ENCODE measurements at places on chromosomes 1 and 21.

DNA sequence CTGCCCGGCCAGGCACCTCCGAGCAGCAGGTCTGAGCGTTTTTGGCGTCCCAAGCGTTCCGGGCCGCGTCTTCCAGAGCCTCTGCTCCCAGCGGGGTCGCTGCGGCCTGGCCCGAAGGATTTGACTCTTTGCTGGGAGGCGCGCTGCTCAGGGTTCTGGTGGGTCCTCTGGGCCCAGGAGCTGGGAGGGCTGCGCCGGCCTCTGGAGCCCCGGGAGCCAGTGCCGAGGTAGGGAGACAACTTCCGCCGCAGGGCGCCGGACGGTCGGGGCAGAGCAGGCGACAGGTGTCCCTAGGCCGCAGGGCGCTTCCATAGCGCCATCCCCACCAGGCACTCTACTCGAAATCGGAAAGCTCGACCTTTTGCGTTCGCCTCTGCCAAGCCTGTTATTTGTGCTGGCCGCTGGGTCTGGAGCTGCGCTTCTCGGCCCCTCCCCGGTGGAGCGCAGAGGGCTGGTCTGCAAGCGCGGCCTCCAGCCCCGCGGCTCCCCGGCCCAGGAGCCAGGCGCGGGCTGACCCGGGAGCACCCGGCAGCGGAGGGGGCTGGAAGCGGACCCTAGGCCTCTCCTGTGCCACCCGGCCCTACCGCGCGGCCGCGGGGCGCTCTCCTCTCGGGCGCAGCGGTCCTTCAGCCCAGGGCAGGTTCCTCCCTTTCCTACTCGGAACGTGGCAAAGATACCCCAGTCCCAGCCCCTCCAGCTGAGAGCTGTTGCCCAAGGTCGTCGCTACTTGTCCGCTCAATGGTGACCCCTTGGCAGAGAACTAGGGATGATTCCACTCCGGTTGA, 2.2 kb downstream of the SIM2 start:
- H3K4me3 ChIP-seq, result no peak overlapping the region
- peaks cover 66% of the 10 kb centered on the region for H3K4me1 ChIP-seq
- no peaks in the 10 kb centered on the region for H3K36me3 ChIP-seq
- H3K27ac ChIP-seq, result no peak overlapping the region
- H3K27me3 ChIP-seq, result peaks cover 98% of the 10 kb centered on the region

DNA sequence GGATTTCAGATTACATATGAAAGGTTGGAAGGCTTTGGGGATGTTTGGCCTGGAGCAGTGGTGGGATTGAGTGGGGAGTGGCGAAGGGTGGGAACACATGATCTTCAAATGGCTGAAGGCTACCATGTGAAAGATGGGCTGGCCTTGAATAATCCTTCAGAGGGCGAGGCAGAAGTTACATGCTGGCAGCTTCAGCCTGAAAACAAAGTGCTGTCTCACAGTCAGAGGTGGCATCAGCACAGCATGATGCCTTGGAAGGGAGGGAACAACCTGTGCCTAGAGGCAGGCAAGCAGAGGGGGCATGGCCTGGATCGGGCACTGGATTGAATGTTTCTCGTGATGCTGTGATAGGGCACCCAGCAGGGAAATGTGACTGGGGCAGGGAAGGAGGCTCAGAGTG, 130.8 kb downstream of the BEND5 start:
- peaks cover 5% of the 10 kb centered on the region for H3K4me1 ChIP-seq
- H3K27ac ChIP-seq, result no peak overlapping the region
- no peaks in the 10 kb centered on the region for H3K27me3 ChIP-seq
- H3K36me3 ChIP-seq, result no peaks in the 10 kb centered on the region

GRCh38 chr1:156804026-156804425, 12.6 kb downstream of the SH2D2A start:
- peaks cover 38% of the 10 kb centered on the region for H3K36me3 ChIP-seq
- H3K4me1 ChIP-seq, result peaks cover 27% of the 10 kb centered on the region
- no peak overlapping the region for H3K27ac ChIP-seq

- H3K4me1 ChIP-seq, result peaks cover 32% of the 10 kb centered on the region
- peaks cover 92% of the 10 kb centered on the region for H3K27me3 ChIP-seq
- no peak for DNase-seq
- H3K36me3 ChIP-seq, result no peaks in the 10 kb centered on the region
Measured at GRCh38 chr1:24928689-24929397, 1.2 kb downstream of the RUNX3 start.

DNA sequence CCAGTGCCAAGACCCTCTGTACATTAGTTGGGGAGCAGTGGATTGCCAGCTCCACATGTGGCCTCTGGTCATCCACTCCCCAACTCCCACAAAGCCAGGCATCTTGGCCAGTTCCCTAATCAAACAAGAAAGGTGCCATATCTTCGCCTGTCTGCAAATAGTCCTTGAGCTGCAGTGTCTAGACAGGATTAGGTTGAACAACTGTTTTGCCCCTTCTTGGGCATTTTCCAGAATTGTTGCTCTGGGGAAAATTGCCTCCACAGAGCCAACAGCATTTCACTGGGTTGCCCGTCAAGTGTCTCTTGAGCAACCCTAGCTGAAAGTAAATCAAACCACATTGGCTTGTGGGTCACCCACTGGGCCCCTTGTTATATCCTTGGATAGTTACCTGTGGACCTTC, 109.3 kb downstream of the GDAP2 start:
- peaks cover 3% of the 10 kb centered on the region for H3K4me1 ChIP-seq
- no peak overlapping the region for H3K4me3 ChIP-seq
- no peak for DNase-seq
- no peak overlapping the region for H3K27ac ChIP-seq

DNA sequence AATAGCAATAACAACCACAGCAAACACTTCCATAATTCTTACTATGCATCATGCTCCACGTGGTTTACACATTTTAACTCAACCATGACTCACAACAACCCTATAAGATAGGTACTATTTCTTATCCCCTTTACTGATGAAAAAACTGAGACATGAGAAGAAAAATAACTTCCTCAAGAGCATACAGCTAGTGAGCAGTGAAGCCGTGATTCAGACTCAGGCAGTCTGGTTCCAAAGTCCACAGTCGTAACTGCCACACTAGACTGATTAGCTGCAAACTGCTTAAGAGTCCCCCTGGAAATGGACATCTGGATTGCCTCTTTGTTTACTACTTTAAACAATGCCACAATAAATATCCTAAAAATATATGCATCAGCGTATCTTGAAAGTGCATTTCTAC, 55.7 kb downstream of the PLD5 start:
- H3K36me3 ChIP-seq, result no peaks in the 10 kb centered on the region
- no peaks in the 10 kb centered on the region for H3K4me1 ChIP-seq
- H3K27me3 ChIP-seq, result no peaks in the 10 kb centered on the region

DNA sequence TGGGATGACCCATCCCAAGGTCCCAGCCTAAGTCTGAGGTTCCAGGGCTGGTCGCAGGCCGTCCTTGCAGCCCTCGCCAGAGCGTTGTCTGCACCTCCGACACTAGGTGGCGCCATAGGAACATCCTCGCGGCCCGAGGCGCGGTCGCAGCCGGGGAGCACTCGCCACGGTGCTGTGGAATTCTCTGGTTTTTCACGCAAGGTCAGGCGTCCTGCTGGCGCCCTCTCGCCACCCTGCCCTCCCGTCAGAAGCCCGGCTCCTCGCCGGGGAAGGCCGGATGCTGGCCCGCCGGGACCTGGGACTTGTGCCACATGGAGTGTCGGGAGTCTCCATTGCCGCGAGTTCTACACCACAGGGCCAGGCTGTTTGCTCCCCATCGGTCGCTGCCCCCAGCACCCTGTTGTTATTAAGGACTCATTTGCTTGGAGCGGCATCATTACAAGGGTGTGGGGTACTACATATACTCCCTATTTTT, 196.8 kb upstream of the LMO4 start:
- H3K4me3 ChIP-seq, result peak overlapping the region; percentile 49
- no peaks in the 10 kb centered on the region for H3K36me3 ChIP-seq
- H3K4me1 ChIP-seq, result peaks cover 31% of the 10 kb centered on the region
- no peaks in the 10 kb centered on the region for H3K27me3 ChIP-seq
- DNase-seq, result peak; percentile 94
- H3K27ac ChIP-seq, result peak overlapping the region; percentile 54

DNA sequence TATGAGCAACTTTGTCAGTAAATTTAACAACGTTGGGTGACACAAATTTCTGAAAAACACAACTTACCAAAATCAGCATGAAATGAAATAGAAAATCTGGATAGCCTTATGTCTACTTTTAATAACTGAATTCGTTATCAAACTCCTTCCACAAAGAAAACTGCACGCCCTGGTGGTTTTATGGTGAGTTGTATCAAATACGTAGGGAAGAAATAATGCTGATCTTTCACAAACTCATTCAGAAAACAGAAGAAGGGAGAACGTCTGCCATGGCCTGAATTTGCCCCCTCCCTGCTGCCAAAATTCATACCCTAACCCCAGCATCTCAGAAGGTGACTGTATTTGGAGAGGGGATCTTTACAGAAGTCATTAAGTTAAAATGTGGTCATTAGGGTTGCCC, 50.0 kb upstream of the COL18A1 start:
- H3K4me3 ChIP-seq, result no peak overlapping the region
- peaks cover 2% of the 10 kb centered on the region for H3K36me3 ChIP-seq
- no peak overlapping the region for H3K27ac ChIP-seq

DNA sequence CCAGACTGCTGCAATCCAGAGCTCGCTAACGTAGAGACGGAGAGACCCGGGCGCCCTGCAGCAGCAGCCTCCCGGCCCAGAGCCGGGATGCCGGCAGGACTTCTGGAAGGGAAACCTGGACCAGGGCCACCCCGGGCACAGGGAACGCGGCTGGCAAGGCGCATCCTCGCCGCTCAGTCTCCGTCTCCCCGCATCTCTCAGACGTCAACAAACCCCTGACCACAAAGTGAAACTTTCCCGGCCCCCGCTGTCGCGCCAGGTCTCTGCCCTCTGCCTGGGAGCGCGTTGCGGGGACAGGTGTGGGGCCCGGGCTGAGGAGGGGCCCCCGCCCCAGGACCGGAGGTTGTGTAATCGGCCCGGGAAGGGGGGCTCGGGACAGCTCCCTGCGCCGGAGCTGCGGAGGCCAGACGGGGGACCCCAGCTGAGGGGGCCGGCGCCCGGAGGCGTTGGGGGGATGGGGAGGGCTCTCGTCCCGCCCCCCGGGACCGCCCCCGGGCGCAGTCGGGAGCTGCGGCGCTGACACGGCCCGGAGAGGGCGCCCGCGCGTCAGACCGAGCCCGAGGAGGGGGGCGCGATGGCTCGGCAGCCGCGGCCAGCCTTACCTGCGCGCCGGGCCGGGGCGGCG, 116.6 kb upstream of the HIVEP3 start:
- H3K4me3 ChIP-seq, result peak overlapping the region; percentile 84
- H3K4me1 ChIP-seq, result peaks cover 15% of the 10 kb centered on the region
- peak; percentile 50 for DNase-seq

- H3K36me3 ChIP-seq, result no peaks in the 10 kb centered on the region
- no peak for DNase-seq
- H3K4me1 ChIP-seq, result peaks cover 12% of the 10 kb centered on the region
- H3K27me3 ChIP-seq, result no peaks in the 10 kb centered on the region
- no peak overlapping the region for H3K27ac ChIP-seq
- H3K4me3 ChIP-seq, result no peak overlapping the region
Measured at GRCh38 chr1:54171016-54171415, 18.2 kb upstream of the CDCP2 start.

DNA sequence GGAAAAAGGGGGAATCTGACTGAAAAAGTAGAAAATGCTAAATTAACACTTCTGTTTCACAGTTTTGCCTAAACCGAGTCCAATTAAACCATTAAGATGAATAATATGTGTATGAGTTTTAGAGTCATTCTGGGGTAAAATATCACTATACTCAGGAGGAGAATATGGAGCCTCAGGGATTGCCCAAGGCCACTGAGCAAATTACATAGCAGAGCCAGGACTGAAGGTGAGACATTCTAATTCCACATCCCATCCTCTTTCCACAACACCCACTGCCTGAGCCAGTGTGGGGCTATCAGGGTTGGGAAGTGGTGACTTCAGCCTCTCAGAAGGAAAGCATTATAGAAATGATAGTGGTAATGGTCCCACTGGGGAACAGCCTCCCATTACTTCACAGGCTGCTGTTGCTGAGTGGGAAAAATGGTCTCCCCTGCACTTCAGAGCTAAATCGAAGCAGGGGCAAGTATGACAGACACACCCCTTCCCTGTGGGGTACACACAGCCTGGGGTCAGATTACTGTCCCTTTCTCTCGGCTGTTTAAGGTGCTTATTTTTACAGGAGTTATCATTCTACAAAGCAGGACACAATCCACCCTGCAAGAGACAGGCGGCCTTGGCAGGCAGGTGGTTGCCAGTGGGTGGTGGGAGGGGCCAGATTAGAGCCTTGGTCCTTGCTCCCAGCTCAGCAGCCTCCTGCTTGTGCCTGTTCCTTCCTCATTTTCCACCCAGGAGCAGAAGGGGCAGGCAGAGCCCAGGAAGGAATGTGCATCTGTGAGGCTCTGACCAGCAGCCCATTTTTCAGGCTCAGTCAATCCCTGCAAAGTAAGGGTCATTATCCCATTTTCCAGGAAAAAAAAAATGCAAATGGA, 9.5 kb upstream of the BCAR3 start:
- DNase-seq, result no peak
- H3K4me1 ChIP-seq, result peaks cover 8% of the 10 kb centered on the region
- H3K27ac ChIP-seq, result no peak overlapping the region
- no peaks in the 10 kb centered on the region for H3K36me3 ChIP-seq

DNA sequence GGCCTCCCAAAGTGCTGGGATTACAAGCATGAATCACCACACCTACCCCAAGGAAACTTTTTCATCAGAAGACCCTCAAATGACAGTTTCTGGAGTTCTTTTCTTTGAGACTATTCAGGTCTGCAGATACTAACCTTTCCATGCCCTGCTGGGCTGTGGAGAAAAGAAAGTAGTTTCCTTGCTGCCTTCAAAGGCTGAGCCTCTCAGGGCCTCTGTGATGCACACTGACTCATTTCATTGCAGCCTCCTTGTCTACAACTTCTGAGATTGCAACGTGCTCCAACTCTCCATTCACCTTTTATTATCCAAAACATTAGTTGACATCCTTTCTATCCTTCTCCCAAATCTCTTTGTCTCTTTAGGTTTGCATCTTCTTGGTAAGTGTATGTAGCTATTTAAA, 8.8 kb upstream of the SAMSN1 start:
- H3K36me3 ChIP-seq, result no peaks in the 10 kb centered on the region
- no peaks in the 10 kb centered on the region for H3K4me1 ChIP-seq
- H3K4me3 ChIP-seq, result no peak overlapping the region
- H3K27me3 ChIP-seq, result no peaks in the 10 kb centered on the region

GRCh38 chr21:42313501-42313969, 1.7 kb downstream of the TFF3 start:
- H3K36me3 ChIP-seq, result no peaks in the 10 kb centered on the region
- no peak overlapping the region for H3K4me3 ChIP-seq
- DNase-seq, result no peak
- H3K4me1 ChIP-seq, result peaks cover 47% of the 10 kb centered on the region
- H3K27ac ChIP-seq, result no peak overlapping the region

DNA sequence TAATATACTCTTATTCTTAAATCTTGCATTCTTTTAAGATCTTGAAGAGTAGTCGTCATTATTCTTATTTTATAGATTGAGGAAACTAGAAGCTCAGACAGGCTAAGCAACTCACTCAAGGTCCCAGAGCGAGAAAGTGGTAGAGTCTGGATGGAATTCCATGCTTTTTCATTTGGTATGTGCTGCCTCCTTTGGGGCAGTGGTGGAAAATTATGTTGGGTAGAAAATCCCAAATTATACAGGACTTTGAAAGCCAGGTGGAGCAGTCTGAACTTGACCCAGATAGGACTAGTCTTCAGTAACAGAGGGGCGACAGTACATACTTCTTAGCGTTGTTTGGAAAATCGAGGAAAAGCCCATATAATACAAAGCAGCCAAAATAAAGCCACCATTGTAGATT, 205.6 kb downstream of the ATG4C start:
- DNase-seq, result no peak
- H3K27me3 ChIP-seq, result peaks cover 4% of the 10 kb centered on the region
- H3K36me3 ChIP-seq, result no peaks in the 10 kb centered on the region
- no peak overlapping the region for H3K4me3 ChIP-seq
- H3K4me1 ChIP-seq, result no peaks in the 10 kb centered on the region

- no peaks in the 10 kb centered on the region for H3K36me3 ChIP-seq
- H3K4me3 ChIP-seq, result no peak overlapping the region
- peaks cover 5% of the 10 kb centered on the region for H3K4me1 ChIP-seq
- H3K27me3 ChIP-seq, result no peaks in the 10 kb centered on the region
Measured at GRCh38 chr1:94602316-94602715, 60.8 kb upstream of the F3 start.
